ENCODE measurements at places on chromosomes 6 and 20.

GRCh38 chr6:57021086-57021720 is 25.3 kb upstream of the KIAA1586 start:
- no peak for DNase-seq

DNA sequence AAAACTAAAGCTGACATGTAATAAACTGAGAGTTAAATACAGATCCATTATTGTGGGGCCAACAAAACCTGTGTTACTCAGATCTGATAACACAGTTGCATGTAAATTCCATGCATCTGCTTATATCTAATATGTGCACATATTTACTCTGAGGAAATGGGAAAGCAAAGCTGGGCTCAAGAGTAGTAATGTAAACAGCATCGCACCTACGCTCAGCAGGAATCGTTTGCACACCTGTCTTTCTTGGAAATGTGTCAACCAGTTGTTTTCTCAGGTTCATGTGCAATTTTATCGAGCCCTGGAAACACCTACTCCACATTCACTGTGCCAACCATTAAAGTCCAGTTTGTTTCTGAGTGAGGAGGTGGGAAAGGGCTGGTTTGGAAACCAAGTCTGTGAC is 80.3 kb upstream of the CNKSR3 start:
- DNase-seq: no peak

DNA sequence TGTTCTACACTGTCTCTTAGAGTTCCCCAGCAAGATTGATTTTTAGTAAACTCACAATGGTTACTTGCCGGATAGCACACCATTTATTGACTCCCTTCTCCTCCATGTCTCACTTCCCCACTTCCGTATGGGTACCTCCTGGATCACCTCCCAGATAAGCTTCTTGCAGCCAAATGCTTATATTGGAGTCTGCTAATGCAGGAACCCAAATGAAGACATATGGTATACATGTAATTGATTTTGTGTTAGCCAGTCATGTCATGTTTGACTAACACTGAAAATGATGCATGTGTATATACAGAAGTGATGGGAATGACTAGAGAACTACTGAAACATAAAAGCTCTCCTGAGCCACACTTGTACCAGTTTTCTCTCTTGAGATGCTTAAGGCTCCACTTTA is 46.1 kb upstream of the TMX4 start:
- no peak for DNase-seq

DNA sequence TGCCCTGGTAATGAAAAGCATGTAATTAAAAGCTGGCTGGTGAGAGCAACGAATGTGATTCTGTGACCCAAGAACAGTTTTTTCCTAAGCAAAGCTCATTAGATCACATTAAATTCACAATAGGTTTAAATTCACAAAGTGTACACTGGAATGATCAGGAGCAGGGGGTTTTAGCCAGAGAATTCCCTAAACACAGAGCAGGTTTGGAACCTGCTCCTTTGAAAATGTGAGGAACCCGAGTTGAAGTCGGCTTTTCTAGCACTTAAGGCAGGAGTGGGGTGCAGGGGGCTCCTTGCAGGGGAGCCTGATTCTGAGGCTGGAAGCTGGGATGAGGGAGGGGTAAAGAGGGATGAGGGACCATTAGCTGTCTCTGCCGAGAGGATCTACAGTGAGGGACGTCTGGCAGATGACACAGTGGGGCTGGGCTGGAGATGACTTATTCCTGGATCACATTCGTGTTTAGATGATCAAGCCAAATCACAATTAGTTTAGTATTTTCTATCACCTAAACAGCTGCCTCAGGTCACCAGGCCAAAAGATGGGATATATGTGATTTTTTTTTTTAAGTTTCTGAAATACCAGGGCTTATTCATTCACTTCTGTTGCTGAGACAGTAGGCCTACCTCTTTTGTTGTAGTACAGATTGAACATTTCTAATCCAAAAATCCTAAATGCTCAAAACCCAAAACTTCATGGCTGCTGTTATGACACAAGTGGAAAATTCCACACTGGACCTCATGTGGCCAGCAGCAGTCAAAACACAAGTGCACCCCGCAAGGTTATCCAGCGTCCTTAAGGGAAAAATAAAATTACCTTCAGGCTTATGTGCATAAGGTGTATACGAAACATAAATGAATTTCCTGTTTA is 93.1 kb upstream of the HIVEP1 start:
- no peak for DNase-seq

GRCh38 chr6:15329197-15329671 is 83.4 kb downstream of the JARID2 start:
- DNase-seq: no peak

DNA sequence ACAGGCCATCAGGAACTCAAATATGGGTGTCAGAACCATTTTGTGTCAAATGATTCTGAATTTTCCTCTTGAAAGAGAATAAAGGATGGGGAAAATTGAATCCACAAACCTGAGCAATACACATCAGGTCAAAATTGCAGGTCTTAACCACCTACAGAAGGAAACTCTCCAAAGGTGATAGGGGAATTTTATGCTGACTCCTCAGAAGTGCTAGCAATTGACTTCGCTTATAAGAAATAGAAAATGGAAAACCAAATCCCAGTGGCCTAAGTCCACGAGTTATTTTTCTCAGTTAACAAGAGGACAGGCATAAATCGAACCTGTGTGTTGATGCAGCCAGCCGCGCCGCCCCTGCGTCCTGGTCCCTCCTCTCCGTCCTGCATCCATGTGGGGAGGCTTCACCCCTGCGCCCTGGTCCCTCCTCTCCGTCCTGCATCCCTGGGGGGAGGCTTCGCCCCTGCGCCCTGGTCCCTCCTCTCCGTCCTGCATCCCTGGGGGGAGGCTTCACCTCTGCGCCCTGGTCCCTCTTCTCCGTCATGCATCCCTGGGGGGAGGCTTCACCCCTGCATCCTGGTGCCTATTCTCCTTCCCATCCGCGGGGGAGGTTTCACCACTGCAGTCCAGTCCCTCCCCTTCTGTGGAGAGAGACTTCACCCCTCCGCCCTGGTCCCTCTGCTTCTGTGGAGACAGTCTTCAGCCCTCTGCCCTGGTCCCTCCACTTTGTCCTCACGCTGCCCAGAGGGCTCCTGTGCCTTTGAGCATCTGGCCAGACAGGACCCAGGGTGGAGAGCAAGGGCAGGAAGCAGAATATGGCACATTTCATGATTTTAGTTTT is 230.3 kb downstream of the SMOC2 start:
- DNase-seq: no peak

DNA sequence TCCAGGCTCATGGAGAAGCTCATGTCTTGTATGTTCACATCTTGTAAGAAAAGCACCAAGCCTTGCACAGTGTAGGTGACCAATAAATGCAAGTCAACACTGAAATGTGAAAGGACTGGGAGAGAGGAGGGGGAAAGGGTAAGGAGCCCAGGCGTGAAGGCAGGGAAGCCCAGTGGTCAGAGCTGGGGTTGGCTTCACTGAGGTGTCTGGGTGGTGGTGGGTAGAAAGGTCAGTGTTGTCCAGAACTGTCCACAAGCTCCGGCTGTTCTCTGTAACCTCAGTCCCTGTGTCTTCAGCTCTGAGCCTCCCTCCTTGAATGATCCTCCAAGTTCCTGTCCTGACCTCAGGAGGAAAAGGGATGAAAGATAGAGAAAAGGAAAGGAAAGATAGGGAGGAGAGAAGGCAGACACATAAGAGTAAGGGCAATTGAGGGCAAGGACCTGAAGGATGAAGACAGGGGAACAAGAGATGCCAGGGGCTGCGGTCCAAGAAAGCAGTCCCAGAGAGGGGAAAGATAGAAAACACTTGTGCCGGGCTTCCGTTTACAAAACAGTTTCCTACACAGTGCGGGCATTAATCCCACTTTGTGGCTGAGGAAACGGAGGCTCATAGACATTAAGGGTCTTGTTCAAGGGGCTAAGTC is 2.4 kb upstream of the TNXB start:
- DNase-seq: no peak
